ENCODE measurements at places on chromosomes 3 and 15.

GRCh38 chr15:66841953-66842681 lies 140.1 kb downstream of the SMAD6 start:
- peak; percentile 93 for DNase-seq

- DNase-seq, result no peak
These were observed 155.2 kb upstream of the EOMES start for GRCh38 chr3:27877061-27878013.

DNA sequence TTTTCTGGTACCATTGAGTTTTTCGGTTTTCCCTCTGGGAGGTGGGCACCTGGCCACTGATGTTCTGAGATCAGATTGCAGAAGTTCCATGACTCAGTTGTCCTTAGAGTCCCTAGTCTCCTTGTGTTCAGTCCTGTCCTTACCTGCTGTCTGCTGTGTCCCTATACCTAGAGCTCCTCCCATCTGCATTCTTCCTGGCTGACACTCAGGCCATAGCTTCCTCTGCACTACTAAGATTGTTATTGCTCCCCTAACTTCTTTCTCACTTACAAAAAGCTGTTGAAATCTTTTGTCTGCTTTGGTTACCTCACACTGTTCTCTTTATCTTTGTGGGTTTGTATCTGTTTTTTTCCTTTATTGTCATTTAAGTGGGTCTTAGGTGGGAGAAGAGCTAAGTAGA lies 13.2 kb downstream of the USP3 start:
- peak; percentile 32 for DNase-seq

DNA sequence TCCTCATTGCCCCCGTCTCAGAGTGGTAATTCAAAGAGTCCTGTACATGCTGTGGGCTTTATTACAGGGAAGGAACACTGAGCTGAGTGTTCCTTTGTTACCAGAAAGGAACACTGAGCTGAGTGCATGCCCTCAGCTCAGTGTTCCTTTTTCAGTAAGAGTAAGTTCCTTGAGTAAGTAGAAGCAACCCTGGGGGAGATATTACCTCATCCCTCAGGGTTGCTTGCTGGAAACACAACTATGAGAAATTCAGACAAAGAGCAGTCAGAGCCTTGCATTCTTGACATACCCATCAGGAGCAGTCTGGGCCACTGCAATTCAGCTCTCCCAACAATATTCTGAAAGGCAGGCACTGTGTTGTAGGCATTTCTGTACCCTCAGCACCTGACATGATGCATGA lies 17.0 kb downstream of the CHRM5 start:
- peak; percentile 98 for DNase-seq

GRCh38 chr3:144556392-144556791 lies 584.8 kb downstream of the DIPK2A start:
- no peak for DNase-seq

DNA sequence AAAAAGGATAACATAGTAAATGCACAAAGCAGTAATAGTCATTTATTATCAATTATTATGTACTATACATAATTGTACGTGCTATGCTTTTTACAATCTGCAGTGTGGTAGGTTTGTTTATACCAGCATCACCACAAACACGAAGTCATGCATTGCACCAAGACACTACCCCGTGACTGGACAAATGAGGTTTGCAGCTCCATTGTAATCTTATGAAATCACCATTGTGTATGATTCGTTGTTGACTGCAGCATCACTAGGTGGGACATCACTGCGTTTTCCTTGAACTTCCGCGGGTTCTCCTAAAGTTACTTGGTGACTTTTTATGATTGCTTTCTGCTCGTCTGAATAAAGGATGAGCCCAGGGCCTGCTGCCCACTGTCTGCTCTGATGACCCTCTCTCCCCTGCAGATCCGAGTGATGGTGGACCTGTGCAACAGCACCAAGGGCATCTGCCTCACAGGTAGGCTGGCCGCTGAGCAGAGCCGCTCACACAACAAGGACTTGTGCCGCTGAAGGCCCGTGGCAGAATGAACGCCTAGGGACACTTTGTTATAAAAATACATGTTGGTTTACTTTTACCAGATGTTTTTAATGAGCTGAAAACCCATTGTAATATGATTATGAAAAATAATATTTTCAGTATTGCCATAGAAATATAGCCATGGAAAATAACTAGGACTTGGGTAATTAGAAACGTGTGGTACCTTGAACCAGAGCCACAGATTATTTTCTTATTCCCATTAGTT lies 35.8 kb downstream of the GLDN start:
- DNase-seq, result peak; percentile 95

Measured in iris pigment epithelial cell (primary cell).